ENCODE measurements at places on chromosomes 4 and X.

DNA sequence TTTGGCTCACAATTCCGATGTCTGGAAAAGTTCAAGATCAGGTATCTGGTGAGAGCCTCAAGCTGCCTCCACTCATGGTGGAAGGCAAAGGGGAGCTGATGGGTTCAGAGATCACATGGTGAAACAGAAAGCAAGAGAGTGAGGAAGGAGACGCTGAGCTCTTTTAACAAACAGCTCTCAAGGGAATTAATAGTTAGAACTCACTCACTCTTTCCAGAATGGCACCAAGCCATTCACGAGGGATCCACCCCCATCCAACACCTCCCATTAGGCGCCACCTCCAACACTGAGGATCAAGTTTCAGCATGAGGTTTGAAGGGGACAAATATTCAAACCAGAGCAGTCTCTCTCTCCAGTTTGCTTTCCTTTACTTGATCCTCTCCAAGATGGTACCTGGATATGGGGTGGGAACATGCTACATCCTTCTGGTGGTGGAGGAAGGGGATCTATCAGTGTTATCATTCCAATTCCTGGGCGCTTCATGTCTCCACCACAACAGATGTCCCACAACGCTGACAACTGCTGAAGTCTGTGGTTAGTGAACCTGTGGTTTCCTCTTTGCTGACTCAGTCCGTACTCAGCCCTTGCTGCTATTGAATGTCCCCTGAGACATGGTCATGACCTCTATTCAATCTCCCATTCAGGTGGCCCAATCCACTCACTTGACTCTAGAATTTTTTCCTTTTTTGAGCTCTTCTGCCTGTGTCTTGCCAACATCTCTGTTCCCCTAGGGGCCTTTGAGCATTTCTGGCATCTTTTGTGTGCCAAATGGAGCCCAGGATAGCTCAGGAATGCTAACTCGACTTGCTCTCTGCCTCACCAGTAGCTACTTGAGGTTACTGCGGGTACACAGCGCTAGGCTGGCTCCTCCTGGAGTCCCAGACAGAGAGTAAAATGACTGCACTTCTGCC, 395.2 kb downstream of the MID1IP1 start:
- peak; percentile 79 for DNase-seq

- DNase-seq = no peak
These were observed 16.3 kb downstream of the SYNPO2 start for GRCh38 chr4:118904935-118905334.

- DNase-seq = peak; percentile 33
These were observed 158.1 kb upstream of the USP38 start for GRCh38 chr4:143026459-143027170.

DNA sequence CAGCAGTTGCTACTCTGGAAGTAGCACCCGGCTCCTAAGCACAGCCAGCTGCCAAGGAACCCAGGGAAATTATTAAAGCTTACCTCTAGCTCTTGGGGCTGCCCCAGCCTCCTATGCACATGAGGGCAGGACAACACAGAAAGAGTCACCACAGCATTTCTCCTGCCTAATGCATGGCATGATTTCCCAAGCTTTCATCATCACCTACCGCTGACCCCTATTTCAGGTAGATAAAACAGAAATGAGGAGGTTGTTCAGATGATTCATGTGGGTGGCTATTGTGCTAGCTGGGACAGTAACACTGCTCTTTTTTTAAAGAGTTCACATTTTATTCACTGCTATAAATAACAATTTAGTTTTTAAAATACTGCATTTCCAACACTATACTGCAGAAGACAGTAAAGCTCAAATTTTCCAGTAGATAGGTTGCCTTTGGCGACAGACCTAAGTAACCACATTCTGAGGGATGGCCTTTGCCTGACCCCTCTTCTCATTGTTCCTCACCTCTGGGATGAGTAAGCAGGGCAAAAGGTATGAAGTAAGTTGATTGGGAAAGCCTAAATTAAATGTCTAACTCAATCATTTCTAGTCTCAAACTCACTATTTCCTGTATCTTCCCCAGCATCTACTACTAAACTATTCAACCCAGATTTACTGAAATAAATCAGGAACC, 16.7 kb downstream of the CASK start:
- peak; percentile 69 for DNase-seq

GRCh38 chr4:109302361-109303139, at the start of gene COL25A1:
TSS of gene COL25A1 (minus strand) at chr4:109302658.
- no peak for DNase-seq

GRCh38 chrX:75038925-75039324, 113.7 kb upstream of the NEXMIF start:
- DNase-seq = peak; percentile 8

GRCh38 chrX:54248309-54248708, 65.3 kb upstream of the FAM120C start:
- peak; percentile 35 for DNase-seq

DNA sequence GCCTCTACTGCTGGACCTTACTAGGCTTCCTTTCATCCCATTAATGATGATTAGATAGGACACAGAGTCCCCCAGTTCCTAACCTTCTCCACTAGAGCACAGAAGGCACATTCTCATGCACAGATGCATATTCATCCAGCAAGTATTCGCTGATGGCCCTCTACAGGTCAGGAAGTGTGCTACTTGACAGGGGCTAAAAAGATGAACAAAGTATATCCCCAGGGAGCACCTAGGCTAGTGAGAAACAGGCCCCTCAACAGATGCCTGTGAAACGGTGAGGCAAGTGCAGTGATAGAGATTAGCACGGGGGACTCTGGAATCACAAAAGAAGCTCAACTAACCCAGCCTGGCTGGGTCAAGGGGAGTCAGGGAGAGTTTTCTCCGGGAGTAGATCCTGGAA, 95.8 kb downstream of the MGST2 start:
- peak; percentile 44 for DNase-seq

DNA sequence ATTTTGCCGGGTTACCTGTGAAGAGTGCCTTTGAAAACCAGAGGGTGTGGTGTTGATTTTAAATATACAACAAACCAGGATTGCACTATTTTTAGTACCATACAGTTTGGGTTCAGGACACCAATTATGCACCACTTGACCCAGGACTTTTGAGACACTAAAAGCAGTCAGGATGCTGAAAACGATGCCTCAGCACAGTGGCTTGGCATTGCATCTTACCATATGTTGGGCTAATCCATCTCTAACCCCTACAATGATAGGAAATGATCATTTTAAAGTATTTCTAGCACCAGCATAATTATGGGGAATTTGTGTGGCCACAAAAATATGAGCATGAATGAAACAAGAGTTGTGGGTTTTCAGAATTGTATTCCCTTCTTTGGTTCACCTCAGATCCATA, 4.1 kb downstream of the IBSP start:
- no peak for DNase-seq

GRCh38 chrX:39966176-39966575, 131.6 kb downstream of the BCOR start:
- DNase-seq = no peak

- no peak for DNase-seq
These were observed 53.7 kb upstream of the RBPJ start for GRCh38 chr4:26267087-26267486.

- no peak for DNase-seq
These were observed 16.7 kb downstream of the EVC2 start for GRCh38 chr4:5691491-5692132.

DNA sequence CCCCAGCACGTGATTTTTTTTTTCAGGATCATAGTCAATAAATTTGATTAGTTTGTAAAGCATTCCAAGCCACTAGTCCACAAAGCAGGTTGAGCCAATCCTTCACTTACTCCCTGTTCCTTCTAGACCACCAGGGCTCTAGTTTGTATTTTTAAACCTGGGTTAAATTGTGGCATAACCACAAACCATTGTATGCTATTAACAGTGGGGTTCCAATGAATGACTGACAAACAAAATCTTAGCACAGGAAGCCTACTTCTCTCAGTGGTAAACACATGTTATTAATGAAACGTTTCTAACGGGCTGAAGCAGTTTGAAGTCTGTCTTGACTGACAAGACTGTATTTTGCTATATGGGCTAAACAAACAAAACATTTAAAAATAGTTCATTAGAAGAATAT, 48.6 kb upstream of the GYPA start:
- DNase-seq = no peak

DNA sequence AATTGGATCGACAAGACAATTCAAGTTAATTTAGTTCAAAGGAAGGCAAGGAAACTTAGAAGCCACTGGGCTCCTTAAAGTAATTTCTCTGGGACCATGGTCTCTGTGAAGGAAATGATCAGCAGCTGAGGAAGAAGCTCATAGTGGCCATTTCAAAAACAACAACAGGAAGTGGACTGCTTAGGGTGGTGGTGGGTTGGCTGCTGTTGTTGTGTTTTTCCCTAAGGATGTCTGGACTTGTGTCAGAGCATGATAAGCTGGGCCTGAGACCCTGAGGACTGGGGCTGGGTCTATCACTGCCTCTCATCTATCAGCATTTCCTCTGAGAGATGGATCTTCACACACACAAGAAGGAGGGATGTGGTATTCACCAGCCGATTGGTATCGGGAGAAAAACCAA, 18.3 kb downstream of the KDR start:
- no peak for DNase-seq

DNA sequence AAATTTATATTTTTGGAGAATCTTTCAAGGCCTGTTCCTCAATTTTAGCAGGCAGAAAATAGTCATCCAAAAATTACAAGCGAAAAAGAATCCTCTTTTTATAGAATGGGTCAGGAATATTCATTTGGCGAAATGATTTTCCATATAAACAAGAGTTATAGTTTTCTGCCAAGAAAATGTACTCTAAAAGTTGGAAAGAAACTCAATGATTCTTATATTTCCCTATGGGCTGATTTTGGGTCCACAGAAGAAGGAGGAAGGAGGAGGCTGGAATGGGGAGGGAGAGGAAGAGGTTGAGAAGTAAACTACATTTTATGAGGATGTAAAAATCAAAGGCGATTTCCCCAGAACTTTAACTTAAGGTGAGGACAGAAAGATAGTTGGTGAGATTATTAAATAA, 159.3 kb downstream of the DCAF12L1 start:
- no peak for DNase-seq

GRCh38 chr4:120111745-120112144, 45.1 kb upstream of the MAD2L1 start:
- no peak for DNase-seq

GRCh38 chr4:95838192-95838591, 1.7 kb upstream of the PDHA2 start:
- DNase-seq = no peak

DNA sequence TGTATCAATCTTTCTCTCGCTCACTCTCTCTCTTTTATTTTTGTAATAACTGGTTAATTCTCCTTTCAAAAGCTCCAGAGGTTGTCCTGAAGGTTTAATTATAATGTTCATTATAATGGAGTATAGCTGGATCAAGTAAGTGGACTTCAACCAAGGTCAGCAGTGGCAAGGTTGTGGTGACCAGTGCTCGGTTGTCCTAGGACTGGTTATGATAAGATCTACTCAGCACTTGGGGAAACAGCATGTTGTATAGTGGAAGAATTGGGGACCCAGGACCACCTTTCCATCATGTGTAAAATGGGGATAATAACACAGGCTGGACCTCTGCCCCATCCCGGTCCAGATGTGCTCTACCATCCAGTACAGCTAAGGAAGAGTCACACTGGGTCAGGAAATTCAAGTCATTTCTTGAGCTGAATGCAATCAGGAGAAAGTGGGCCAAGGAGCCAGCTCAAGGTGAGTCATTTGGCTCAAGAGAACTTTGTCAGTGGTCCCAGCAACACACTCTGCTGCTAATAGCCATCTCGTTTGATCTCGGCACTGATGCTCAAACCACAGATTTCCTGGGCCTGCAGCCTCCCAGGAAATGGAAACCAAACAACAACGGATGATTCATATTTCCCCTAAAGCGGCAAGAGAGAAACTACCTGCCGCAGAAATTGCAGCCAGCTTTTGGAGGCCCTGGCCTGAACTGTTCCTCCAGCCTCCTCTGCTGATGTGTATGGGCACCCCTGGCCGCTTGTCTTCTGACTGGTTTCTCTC, 123.6 kb upstream of the RBPJ start:
- DNase-seq = peak; percentile 99

DNA sequence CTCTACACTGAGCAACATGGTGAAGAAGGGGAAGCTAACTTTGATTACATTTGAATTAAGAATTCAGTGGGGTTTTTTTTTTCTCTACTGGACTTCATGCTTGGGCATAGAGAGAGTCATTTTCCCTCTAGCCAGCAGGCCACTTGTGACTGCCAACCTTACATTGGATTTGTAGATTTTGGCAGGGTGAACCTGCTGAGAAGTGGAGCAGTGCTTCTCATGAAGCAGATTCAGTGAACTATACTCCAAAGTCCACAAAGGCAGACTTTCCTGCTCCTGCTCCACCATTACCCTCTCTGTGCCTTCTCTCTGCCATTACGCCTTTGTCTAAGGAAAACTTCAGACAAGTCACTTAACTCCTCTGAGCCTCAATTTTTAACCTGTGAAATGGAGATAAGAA, 69.9 kb downstream of the PAK3 start:
- no peak for DNase-seq

DNA sequence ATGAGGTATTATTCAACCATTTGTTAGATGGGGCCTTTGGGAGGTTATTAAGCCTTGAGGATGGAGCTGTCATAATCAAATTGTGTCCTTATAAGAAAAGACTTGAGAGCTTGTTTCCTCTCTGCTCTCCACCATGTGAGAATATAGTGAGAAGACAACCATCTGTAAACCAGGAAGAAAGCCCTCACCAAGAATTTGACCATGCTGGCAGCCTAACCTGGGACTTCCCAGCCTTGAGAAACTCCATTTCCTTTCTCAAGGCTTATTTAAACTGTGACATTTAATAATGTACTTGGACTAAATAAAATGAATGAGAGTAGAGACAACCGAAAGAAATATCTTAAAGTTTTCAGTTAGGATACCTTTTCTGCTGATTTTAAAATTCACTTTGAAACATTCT, 83.7 kb upstream of the GC start:
- DNase-seq = peak; percentile 9
